ENCODE measurements at places on chromosomes 4 and X.

DNA sequence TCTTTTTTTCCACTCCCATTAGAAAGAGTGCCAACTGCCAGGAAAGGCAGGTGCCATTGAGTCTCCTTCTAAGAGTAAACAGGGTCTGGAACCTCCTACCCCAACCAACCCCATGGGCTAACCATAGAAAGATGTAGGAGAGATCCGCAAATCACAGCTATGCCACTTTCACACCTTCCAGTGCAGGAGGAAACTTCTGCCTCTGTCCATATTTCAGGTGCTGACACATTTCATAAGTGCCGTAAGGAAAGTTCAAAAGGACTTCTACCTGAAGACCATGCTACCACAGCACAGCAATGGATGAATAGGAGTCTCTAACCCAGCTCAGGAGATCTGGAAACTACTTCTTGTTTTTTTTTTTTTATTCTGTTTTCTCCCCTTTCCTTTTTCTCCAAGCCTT is 145.8 kb downstream of the FBXO8 start:
- DNase-seq: no peak

DNA sequence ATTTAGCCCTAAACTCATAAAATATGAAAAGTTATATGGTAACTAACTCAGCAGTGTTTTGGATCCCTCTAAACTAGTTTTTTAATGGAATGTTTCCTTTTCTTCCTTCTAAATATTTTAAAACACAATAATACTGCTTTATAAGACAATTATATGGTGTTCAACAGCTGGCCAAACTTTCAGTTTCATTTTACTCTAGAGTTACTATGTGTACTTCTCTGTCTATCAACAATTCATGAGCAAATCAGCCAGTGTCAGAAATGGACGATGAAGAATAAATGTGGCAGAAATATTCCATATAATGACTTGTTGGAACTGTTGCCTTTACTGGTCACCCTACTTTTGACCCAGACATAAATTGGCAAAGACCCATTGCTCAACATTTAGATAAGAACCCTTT is 64.8 kb upstream of the CXXC4 start:
- DNase-seq: no peak

- DNase-seq: no peak
Measured at GRCh38 chr4:7369511-7369910, 65.2 kb downstream of the PSAPL1 start.

DNA sequence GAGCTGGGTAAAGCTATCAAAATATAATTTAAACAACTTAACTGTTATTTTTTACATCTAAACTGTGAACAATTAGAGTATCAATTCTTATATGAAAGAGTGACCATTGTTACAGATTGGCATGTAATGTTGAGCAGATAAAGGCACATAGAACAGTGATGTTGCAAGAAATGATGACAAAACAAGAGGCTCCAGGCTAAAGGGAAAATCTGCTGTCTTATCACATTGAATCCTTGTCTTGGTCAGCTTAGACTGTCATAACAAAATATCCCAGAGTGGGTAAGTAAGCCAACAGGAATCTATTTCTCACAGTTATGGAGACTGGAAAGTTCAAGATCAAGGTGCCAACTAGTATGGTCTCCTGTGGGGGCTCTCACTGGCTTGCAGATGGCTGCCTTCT is 154.1 kb upstream of the PPP3CA start:
- DNase-seq: no peak

- peak; percentile 66 for DNase-seq
Measured at GRCh38 chr4:51895816-51896408, 53.0 kb downstream of the DCUN1D4 start.

GRCh38 chrX:153474718-153475117 is 4.3 kb upstream of the HAUS7 start:
- DNase-seq: peak; percentile 50

DNA sequence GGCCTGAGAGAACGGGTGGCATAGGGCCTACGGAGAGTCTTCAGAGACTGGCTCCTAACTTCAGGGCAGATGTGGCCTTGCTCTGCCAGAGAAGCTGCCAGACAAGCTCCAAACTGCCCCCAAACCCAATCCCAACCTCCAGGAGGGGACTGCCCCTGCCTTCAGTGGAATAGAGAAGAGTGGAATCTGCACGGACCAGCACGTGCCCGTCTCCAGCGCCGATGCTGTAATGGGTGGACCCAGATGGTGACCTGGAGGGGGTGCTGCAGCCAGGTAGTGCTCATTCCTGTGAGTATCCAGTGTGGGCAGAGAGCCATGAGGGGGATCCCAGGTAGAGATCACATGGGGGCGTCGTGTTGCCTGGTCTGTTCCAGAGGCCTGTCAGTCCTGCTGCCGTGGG is 73.2 kb upstream of the NKX1-1 start:
- no peak for DNase-seq

DNA sequence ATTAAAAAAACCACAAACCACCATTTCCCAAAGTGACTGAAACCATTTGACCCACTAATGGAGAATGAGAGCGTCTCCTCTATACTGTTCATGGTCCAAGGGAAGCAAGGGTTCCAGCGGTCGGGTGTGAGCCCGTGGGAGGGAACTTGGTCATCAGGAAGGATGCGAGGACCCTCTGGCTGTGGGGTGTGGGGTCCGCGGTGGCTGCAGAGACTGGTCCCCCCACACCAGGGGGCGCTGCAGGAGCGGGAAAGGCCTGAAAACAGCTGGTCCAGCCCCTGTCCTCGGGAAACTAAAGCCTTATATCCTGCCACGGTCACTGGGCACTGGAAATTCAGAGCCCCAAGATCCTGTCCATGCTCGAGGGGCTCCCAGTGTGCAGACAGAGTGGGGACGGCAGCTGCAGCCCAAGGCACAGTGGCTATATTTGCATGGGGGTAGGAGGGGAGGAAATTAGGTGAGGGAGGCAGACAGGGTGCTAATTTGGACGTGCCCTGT is 4.3 kb downstream of the BLOC1S4 start:
- DNase-seq: peak; percentile 73

DNA sequence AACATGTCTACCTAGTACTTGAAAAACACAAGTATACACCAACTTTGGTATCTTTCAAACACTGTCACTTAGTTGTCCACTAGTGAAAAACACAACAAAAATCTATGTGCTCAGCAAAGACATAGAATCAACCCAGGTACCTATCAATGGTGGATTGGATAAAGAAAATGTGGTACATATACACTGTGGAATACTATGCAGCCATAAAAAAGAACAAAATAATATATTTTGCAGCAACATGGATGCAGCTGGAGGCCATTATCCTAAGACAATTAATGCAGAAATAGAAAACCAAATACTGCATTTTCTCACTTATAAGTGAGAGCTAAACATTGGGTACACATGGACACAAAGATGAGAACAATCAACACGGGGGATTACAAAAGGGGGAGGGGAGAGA is 148.7 kb downstream of the ENOX2 start:
- no peak for DNase-seq

DNA sequence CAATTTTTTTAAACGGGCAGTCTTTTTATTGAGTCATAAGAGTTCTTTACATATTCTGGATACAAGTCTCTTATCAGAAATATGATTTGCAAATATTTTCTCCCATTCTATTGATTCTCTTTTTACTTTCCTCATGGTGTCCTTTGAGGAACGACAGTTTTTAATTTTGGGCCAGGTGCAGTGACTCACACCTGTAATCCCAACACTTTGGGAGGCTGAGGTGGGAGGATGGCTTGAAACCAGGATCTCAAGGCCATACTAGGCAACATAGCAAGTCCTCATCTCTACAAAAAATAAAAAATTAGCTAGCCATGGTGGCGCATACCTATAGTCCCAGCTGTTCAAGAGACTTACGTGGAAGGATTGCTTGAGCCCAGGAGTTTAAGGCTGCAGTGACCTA is 66.1 kb upstream of the RGN start:
- DNase-seq: no peak

DNA sequence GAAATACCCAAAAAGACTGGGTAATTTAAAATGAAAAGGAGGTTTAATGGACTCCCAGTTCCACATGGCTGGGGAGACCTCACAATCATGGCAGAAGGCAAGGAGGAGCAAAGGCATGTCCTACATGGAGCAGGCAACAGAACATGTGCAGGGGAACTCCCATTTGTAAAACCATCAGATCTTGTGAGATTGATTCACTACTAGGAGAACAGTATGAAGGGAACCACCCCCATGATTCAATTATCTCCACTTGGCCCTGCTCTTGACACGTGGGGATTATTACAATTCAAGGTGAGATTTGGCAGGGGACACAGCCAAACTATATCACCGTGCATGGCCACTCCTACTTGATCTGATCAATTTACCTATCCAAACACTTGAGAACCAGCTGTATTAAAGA is 131.5 kb upstream of the LDB2 start:
- DNase-seq: no peak

GRCh38 chr4:82367438-82368097 is 6.2 kb downstream of the HNRNPD start:
- no peak for DNase-seq

- no peak for DNase-seq
Measured at GRCh38 chrX:80174925-80175574, 160.5 kb downstream of the TBX22 start.

DNA sequence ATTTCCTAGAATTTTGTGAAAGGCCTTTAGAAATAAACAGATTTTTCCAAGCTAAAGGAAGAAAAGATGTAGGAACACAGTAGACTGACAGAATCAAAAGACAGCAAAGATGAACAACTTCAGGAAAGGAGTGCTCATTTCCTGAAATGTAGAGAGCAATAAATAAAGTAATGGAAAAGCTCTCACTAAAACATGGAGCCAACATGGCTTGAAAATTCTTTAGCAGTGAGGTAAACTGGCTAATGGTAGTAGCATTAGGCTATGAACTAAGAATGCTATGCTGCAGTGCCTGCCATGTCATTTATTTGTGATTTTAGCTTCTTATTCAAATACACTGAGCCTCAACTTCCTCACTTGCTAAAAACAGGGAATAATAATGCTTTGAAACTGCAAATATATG is 108.7 kb downstream of the IQCM start:
- DNase-seq: peak; percentile 29

DNA sequence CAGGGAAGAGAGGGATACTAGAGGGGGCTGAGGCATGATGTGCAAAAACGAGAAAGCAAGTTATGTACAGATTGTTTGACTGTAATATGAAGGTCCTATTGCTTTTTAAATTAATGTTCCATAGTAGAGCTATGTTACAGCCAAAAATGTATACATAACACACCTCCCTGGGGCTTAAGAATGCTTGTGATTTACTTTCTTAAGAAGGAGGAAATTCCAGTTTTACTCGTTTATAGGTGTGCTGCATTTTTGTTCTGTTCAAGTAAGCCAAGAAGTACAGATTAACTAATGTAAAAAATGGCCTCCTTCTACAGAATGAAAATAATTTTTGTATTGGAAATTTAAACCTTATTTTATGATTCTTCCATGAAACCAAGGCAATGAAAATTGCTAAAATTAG is 614.4 kb upstream of the NR3C2 start:
- DNase-seq: no peak

DNA sequence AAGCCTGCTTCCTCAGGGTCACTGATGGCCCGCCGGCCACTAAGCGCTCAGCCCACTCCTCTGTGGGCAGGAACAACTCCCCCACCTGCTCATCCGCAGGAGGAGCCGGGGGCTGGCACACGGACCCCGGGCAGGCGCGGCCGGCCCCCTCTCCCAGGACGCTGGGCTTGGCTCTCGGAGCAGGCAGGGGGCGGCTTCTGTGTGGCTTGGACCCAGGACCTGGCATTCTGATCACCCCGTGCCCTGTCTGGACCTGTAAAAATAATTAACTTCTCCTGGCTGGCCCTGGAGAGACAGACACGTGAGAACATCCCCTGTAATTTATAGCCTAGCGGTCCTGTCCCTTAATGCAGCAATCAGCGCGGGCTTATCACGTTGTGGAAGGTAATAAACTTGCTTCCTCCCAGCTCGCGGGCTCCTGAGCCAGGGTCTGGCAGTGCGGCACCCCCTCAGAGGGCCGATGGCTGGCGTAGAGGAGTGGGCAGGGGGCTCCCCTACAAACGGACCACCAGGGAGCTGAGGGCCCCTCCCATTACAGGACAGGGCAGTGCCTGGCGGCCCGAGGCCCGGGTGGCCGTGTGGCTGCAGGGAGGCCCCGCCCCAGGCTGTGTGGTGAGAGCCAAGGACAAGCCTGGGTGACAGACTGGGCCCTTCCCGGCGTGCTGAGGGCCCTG is 84.5 kb upstream of the NKX1-1 start:
- DNase-seq: no peak

- DNase-seq: no peak
Measured at GRCh38 chrX:97145934-97146333, 262.2 kb downstream of the RPA4 start.

DNA sequence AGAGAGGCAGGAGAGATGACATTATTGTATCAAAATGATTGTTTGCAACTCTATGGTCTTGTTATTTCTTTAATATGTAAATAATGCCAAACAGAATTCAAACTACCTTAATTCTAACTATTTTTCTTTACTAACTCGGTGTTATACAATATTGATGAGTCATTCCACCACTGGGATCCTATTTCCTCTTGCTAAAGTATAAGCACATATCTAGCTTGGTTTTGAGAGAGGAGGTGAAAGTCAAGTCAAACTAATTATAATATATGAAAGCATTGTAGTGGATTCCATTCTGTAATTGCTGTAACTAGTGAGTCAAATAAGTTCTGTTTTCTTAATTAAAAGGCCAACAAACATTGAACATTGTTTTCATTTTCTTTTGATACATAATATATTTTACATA is 837.6 kb downstream of the PDHA2 start:
- DNase-seq: peak; percentile 19

DNA sequence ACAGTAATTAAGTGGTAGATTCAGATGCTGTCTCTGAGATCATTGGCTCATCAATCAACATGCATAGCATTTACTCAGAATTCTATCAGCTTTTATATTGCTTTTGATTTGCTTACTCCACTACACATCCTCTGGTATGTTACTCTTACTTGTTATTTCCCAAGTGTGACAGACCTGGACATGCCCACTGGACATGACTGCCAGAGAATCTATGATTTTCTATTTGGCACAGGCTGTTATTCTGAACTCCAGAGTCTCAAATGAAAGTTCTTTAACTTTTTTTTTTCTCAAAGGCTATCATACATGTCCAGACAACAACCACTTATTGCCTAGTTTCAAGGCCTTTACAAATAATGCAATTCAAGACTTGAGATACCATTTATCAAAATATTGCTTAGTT is 116.1 kb upstream of the ARHGAP24 start:
- DNase-seq: no peak

DNA sequence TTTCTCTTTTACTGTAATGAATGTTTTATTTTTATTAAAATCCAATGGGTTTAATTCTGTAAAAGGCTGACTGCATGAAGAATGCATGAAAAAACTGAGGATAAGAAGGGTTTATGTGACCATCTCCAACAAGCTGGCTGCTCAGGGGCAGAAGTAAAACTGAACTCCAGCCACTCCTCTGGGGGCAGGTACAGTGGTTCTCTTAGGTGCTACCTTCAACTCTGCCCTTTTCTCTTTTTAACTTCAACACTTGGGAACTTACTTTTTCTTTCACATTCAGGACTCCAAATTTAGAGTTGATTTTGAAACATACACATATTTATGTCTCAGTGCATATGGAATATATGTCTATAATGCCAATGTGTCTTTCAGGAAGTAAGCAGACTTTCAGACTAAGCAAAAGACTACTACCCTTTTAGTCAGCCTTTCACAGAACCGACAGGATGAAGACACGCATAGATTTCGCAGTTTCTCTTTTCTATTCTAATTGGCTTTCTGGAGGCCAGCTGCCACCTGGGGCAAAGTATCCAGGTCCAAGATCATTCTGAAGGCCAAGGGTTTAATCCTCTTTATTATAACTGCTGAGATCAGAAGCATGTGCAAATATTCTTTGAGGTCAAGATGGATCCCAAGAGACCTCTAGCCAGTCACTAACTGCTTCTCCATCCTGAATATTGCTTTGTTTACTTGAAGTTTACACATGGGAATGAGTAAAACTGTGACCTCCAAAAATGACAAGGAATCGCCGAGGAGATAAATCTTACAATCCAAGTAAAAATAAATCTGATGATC is 30.7 kb downstream of the HS3ST1 start:
- DNase-seq: no peak
